Pancreas (tissue), 10 donors: ENCODE measurements at places on chromosomes 2 and 18.

- no peak for DNase-seq
These were observed 89.0 kb upstream of the DLGAP1 start for GRCh38 chr18:4544142-4544541.

GRCh38 chr2:80852808-80853139, 548.2 kb upstream of the LRRTM1 start:
- no peak for DNase-seq

DNA sequence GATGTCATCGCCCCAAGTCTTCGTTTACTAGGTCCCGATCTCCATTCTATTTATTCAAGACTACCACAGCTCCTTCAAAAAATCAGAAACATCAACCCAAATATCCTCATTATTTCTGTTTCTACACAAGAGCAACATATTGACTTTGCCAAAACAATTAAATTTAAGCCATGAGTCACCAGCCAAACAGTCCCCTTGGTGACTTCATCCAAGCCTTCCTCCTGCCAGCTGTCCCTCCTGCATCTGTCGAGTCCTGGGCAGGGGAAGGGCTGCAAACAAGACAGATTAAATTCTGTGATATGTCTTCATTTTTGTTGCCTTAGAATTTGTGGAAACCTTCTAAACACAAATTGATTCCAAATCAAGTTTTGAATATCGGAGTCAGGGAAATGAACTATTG, 110.3 kb downstream of the SP3 start:
- no peak for DNase-seq

GRCh38 chr2:145351864-145352425, 832.0 kb upstream of the ZEB2 start:
- DNase-seq, result no peak

DNA sequence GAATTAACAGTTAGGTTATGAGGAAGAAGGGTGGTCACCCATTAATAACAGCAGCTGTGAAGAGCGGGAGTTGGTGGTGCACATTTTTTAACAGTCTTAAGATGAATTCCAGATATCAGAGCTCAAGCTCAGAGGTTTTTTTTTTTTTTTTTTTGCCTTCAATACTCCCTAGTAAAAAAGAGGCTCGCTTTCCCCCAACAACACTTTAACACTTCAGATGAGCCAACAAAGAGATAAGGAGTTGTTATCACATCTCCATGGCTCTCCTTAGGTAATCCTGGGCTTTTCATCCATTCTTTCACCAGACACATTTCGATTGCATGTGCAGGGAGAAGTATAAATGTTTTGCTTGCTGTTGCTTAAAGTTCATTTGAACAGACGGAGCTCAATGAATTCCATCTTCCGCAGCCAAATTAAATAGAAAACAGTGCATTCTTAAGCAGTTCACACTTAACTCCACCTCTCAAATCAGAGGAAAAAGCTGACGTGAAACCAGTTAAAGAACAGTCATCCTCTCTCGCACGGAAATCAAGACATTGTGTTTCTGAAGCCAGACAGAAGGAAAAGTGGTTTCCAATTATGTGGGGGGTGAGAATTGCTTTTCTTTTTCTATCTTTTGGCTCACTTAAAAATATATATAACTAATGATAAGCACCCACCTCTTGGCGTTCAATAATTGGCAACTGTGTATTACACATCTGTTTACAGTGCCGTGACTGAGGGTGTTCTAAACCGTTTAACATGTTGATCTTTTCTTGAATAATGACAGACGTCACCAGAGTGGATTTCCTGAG, 118.2 kb downstream of the ZNF521 start:
- DNase-seq, result no peak

DNA sequence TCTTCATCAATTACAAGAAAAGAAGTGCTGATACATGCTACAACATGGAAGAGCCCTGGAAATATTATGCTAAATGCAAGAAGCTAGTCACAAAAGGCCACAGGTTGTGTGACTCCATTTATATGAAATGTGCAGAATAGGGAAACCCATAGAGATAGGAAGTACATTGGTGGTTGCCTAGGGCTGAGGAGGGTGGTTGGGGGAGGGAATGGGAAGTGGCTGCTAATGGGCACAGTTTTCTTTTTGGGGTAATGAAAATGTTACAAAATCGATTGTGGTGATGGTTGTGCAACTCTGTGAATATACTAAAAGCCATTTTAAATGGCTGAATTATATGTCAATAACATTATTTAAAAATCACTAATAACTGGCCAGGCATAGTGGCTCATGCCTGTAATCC, 24.3 kb upstream of the RESP18 start:
- no peak for DNase-seq

GRCh38 chr2:181058378-181059269, 78.2 kb downstream of the UBE2E3 start:
- DNase-seq, result no peak

DNA sequence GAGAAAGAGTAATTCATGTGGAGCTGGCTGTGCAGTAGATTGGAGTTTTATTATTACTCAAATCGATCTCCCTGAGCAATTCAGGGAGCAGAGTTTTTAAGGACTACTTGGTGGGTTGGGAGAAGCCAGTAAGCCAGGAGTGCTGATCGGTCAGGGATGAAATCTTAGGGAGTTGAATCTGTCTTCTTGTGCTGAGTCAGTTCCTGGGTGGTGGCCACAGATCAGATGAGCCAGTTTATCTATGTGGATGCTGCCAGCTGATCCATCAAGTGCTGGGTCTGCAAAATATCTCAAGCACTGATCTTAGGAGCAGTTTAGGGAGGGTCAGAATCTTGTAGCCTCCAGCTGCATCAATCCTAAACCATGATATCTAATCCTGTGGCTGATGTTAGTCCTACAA, 17.0 kb upstream of the UGT1A8 start:
- DNase-seq, result no peak

GRCh38 chr2:26243470-26244308, 743 bp downstream of the HADHA start:
- no peak for DNase-seq

GRCh38 chr2:217858519-217859491, 144.0 kb downstream of the TNS1 start:
- DNase-seq, result peak; percentile 55

GRCh38 chr18:62183578-62184195, 3.2 kb downstream of the PIGN start:
- DNase-seq, result peak; percentile 26

GRCh38 chr2:24492421-24493279, 1.6 kb downstream of the NCOA1 start:
- no peak for DNase-seq

DNA sequence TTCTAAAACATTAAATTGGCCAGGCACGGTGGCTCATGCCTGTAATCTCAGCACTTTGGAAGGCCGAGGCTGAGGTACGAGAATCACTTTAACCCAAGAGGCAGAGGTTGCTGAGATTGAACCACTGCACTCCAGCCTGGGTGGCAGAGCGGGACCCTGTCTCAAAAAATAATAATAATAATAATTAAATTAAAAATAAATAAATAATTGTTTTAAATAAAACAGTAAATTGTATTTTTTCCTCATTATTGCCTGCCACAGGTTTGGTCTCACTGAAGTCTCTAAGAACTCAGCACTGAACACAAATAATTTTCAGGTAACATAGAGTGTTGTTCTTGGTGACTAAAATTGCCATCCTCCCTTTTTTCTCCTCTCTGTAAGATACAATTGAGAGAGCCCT, 19.8 kb downstream of the COL5A2 start:
- DNase-seq, result no peak

- DNase-seq, result no peak
These were observed 165.3 kb upstream of the TFPI start for GRCh38 chr2:187719510-187719909.

DNA sequence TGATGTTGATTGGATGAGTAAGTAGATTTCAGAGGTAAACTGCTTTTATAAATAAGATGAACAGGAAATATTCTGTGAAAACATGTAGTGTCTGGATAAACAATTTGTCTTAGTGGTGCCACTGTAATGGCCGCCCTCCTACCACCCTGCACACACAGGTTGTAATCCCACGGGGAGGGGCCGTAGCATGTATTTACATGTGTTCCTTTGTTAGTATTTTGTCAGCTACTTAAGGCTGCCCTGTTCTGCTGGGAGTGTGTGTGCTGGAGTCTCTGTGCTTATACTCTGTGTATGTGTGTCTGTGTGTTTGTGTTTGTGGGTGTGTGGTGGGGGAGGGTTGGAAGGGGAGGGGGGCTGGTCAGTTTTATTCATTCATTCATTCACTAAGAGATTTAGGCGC, 5.1 kb downstream of the TSHZ1 start:
- no peak for DNase-seq

GRCh38 chr2:120440521-120441350, 94.8 kb downstream of the INHBB start:
- peak; percentile 19 for DNase-seq

- DNase-seq, result no peak
These were observed 32.6 kb downstream of the BIN1 start for GRCh38 chr2:127074358-127074757.

DNA sequence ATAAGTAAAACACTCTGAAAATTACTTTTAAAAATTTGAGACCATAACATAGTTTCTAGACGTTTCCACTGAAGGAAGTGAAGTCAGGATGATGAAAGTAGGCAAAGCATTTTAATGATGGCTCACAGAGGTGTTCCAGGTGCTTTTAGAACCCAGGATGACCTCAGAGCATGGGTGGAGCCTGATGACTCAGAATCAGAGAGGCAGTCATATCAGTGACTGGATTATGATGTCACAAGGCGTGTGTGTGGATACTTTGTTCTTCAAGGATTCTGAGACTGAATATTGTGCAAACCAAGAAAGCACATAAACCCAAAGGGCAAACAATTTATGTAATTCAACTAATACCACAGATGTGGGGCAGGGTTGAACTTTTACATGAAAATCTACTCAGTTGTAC, 208.0 kb upstream of the FBXO11 start:
- DNase-seq, result no peak

GRCh38 chr2:71713581-71714580, 260.5 kb downstream of the DYSF start:
- DNase-seq, result no peak

DNA sequence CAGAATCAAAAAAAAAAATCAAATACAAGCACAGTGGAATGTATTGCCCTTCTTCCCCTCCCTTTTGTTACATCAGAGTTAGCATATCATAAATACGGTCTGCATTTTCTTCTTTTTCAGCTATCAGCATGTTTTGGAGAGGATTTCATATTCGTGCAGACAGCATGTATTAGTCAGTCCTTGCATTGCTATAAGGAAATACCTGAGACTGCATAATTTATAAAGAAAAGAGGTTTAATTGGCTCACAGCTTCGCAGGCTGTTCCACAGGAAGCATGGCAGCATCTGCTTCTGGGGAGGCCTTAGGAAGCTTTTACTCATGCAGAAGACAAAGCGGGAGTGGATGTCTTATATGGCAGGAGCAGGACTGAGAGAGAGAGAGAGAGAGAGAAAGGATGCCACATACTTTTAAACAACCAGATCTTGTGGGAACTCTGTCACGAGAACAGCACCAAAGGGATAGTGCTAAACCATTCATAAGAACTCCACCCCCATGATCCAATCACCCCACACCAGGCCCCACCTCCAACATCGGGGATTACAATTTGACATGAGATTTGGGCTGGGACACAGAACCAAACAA, 8.9 kb downstream of the IL1B start:
- DNase-seq, result no peak

- DNase-seq, result no peak
These were observed 31.9 kb downstream of the C1QL2 start for GRCh38 chr2:119126650-119127049.

GRCh38 chr2:231189171-231189530, 9.3 kb upstream of the ARMC9 start:
- no peak for DNase-seq

- DNase-seq, result no peak
These were observed 191.6 kb downstream of the TWIST2 start for GRCh38 chr2:239039479-239039861.

DNA sequence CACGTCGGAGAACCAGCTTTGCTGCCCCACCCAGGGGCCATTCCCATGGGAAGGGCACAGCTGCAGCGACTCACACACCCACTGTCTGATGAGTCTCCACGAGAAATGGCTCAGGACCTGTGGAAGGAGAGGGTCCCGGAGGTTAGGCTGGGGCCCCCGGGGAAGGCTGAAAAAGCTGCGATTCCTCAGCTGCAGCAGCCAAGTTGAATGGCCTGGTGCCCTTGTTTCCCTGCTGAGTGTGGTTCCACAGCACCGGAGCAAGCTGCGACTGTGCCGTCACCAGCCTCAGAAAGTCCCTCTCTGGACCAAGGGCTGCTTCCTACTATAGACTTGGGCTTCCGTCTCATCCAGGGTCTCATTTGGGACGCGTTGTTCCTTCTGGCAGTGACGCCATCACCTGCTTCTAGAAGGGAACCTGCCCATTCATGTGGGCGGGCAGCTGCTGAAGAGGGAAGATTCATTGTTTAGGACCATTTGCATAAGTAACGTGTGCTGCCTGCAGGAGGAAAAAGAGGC, 180.2 kb downstream of the INHBB start:
- no peak for DNase-seq

DNA sequence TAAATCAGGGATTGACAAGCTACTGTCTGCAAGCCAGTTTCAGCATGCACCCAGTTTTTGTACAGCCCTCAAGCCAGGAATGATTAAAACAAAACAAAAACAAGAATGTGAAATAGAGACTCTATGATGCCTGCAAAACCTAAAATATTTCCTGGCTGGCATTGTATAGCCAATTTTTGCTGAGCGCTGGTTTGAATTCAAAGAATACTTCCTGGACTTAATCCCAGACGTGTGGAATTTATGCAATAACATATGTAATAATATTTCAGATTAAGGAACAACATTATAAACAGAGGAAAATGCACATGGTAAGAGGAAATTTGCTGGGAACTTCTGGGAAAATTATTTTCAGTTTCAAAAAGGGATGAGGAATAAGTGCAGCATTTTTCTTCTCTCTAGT, 148.1 kb upstream of the RPRM start:
- no peak for DNase-seq

GRCh38 chr18:51952844-51953243, 387.2 kb upstream of the DCC start:
- no peak for DNase-seq

GRCh38 chr2:94774851-94775250, 96.4 kb upstream of the TEKT4 start:
- no peak for DNase-seq

DNA sequence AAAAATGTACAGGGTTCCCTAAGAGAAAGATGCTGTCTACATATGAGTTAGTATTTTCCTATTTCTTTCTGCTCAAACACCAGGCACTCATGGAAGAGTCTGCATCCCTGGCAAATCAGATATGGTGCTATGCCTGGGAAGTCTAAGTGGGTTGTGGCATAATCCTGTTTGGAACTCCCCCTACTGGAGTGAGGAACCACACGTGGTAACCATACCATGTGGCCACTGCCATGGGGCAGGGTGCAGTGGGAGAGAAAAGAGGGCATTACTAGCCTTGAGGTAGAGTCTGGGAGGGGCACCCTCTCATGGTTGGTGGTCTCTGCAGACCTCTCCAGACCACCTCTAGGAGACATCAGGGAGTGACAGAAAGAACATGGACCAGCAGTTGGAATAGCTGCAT, 257.9 kb upstream of the ATP5MC3 start:
- no peak for DNase-seq

- no peak for DNase-seq
These were observed 404.0 kb upstream of the RAB6C start for GRCh38 chr2:129575431-129575830.

GRCh38 chr2:148592791-148593190, 51.8 kb upstream of the EPC2 start:
- DNase-seq, result no peak
